Activated T-helper 1 cell treated with anti-CD3 and anti-CD28 coated beads, Interleukin-12 subunit alpha, Interleukin-12 subunit beta, Interleukin-2, Interleukin-4 antibody, amounts not matched to agents 30 ng/mL and 10 ng/mL and 1 ng/mL, durations not matched to agents 14 hours and 24 hours and 36 hours (primary cell): ENCODE measurements at places on chromosomes 12 and 14. TPM values are rescaled to one million over a fixed set of nuclear protein-coding genes. Genes with fewer than 3 reads are reported as not detected.

CHGA gene
- total RNA-seq, result not detected in 2 replicates

DDX23 gene
- total RNA-seq, result 120 and 127 TPM in 2 replicates

HCAR2 gene
- 0.52 and 0.61 TPM in 2 replicates for total RNA-seq

SYNE3 gene
- 42.6 and 44.1 TPM in 2 replicates for total RNA-seq

EXOC3L4 gene
- not detected in 2 replicates for total RNA-seq

RNF212B gene
- not detected in 2 replicates for total RNA-seq

KRT82 gene
- not detected in 2 replicates for total RNA-seq

GRCh38 chr14:70144046-70144445 lies 44.7 kb downstream of the SLC8A3 start:
- DNase-seq, result no peak

GRCh38 chr12:130646716-130647370 lies 69.3 kb downstream of the RIMBP2 start:
- no peak for DNase-seq

- no peak for DNase-seq
Measured at GRCh38 chr12:79444089-79444488, 246.7 kb downstream of the PAWR start.

GRCh38 chr12:117030187-117030900 lies 68.9 kb downstream of the TESC start:
- no peak for DNase-seq

DNA sequence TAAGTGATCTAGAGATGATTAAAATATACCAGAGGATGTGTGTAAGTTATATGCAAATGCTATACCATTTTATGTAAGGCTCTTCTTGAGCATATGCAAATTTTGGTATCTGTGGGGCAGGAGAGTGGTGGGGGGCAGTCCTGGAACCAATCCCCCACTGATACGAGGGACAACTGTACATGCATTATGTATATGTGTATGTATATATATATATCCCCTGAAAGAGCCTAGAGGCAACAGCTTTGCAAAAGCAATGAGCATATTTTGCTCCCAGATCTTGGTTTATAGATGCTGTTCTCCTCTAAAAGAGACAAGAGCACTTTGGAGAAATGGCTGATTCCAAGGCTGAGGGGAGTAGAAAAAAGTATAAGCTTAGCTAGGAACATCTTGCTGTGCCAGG lies 12.4 kb upstream of the SLC25A3 start:
- DNase-seq, result no peak

DNA sequence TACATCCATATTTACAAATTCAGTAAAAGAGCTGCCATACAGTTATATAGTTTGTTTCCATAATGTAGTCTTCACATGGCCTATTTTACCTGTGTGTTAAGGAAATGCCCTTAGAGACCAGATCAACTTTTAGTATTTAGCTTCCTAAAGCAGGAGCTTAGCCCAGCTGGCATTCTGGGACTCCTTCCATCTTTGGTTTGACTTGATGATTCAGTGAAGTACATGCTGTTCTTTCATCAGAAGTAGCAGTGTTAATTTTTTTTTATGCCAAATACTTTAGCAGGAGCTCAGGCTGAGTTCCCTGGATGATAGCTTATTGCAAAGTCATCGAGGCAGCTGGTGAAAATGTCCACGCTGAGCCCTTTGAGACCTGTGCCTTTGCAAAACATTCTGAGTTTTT lies 101.0 kb downstream of the FOXG1 start:
- DNase-seq, result no peak

GRCh38 chr12:116236148-116236731 lies 41.3 kb downstream of the MED13L start:
- DNase-seq, result peak; percentile 33

DNA sequence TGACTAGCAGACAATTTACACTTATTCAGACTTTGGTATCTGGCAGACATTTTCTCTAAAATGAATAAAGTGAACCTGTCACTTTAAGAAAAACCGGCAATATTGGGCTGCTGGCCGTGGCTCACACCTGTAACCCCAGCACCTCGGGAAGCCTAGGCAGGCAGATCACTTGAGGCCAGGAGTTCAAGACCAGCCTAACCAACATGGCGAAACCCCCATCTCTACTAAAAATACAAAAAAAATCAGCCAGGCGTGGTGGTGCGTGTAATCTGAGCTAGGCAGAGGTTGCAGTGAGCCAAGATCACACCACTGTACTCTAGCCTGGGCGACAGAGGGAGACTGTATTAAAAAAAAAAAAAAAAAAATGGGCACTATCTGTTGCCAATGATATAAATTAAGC lies 11.5 kb downstream of the DUSP16 start:
- no peak for DNase-seq

DNA sequence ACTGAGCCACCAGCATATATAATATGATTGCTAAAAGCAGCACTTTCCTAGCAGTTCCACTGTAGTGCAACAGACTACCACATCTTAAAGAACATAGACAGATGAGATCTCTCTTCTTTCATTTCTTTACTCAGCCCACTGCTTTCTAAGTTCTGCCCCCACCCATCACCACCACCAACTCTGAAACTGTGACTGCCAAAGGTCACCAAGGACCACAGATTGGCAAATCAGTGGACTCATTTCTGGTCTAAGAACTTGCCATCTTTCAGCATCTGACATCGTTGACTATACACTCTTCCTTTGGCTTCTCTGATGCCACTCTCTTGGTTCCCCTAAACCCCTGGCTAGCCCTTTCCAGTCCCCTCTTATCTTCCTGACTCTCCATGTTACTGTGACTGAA lies 38.4 kb downstream of the IFNG start:
- DNase-seq, result no peak

GRCh38 chr14:70655110-70655826 lies 13.6 kb downstream of the TTC9 start:
- DNase-seq, result peak; percentile 72

DNA sequence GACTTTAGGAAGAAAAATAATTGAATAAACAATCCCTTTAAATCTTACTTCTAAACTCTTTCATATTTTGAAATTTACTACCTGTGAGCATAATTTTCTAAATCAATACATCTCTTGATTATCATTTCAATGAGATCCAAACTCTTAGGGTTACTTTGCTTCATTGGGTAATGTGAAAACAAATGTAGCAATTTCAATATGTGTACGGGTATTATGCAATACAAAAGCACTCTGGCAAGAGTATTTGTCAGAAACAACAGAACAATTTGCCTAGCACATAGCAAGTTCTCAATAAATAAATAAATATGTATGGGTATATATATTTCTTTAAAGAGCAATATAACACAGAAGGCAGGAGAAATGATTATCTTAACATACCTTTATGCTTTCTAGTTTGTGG lies 77.1 kb downstream of the PLEKHG7 start:
- no peak for DNase-seq

- no peak for DNase-seq
Measured at GRCh38 chr14:83483063-83483462, 1949.4 kb upstream of the SEL1L start.

DNA sequence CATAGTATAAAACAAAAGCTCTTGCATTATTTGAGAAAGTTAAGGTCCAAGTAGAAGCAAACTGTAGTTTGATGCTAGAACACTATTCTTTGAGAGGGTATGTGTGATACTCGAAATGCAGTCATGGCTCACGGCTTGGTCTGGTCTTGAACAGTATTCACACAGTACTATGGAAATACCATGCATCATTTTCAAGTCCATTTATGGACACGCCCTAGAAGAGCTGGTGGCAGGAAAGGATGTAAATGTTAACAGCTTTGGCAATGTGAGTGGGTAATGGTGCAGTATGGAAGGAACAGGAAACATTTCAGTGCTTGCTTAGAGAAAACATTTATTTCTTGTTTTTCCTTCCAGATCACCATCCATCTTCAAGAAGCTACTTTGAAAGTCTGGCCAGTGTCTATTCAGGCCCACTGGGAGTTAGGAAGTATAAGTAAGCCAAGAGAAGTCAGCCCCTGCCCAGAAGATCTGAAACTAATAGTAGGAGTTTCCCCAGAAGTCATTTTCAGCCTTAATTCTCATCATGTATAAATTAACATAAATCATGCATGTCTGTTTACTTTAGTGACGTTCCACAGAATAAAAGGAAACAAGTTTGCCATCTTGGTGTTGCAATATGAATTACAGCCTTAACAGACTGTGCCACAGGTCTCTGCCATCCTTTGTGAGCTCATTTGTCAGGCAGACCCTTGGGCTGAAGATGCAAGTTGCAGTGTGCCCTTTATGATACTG lies 5.7 kb upstream of the AKAP5 start:
- no peak for DNase-seq

DNA sequence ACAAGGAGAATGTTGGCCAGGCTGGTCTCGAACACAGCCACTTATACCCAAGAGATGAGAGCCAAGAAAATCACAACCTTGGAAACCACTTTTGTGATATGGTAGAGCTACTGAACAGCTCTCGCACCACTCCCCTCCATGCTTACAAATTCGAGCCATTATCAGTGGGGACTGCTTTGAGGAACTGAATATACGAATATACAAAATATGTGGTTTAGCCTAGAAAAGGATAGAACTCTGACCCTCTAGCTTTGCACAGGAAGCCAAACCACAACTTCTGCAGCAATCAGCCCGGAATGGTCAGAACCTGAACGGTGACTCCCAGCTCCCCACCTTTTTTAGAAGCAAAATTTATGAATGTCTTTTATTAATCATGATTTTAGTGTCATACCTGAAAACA lies 129.8 kb upstream of the TMEM132C start:
- DNase-seq, result no peak

DNA sequence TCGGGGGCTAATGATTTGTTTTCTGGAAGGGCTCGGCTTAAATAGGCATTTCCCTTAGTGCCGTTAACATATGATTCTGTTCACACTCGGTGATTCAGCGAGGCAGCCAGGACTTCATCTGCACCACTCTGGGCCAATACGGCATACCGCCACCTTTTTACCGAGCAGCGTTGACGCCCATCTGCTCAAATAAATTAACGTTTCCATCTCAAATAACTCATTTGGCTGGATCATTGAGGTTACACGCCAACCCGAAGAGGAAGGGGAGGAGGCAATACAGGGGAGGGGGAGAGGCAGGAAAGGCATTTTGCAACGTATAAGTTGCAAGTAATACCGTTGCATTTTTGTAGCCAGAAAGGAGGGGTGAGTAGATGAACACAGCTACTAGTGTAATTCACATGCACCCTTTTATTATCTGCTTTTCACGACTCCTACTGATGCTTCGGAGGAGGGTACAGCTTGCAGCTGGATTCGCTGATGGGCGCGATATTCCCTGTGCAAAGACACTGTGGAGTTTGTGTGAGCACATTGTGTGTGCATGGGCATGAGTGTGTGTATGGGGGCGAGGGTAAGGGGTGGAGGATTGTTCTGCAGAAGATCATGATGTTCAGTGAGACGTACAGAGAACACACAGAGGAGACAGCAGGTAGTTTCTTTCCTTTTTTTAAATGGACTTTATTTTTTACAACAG lies 45.9 kb downstream of the MAP1LC3B2 start:
- DNase-seq, result no peak

GRCh38 chr14:101551729-101552595 lies 9.3 kb upstream of the DIO3 start:
- no peak for DNase-seq

GRCh38 chr12:54370171-54370730 lies 6.0 kb upstream of the GPR84 start:
- DNase-seq, result no peak
